Daoy (cell line): ENCODE measurements at places on chromosomes 7 and 10. TPM values are rescaled to one million over a fixed set of nuclear protein-coding genes. Genes with fewer than 3 reads are reported as not detected.

NEUROD6 gene
- not detected in 2 replicates for total RNA-seq

GDF2 gene
- not detected in 2 replicates for total RNA-seq

XRCC2 gene
- 20.9 and 24.6 TPM in 2 replicates for total RNA-seq

H2BK1 gene
- not detected in 2 replicates for total RNA-seq

CACUL1 gene
- 19.9 and 23.8 TPM in 2 replicates for total RNA-seq

DNA sequence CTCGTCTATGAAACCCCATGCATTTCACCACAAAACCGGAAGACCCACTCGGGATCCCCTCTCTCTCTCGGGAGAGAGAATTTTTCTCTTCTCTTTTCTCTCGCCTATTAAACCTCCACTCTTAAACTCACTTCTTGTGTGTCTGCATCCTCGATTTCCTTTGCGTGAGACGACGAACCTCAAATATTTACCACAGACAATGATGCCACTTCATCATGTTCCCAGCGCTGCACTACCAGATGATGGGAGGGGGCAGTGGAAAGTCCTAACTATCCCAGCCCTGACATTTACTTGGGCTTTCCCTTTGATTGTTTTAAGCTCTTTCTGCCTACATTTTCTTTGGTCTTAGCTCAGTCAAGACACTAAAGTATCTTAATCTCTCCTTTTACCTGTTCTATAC lies 906.7 kb downstream of the GRID1 start:
- no peak for DNase-seq

DNA sequence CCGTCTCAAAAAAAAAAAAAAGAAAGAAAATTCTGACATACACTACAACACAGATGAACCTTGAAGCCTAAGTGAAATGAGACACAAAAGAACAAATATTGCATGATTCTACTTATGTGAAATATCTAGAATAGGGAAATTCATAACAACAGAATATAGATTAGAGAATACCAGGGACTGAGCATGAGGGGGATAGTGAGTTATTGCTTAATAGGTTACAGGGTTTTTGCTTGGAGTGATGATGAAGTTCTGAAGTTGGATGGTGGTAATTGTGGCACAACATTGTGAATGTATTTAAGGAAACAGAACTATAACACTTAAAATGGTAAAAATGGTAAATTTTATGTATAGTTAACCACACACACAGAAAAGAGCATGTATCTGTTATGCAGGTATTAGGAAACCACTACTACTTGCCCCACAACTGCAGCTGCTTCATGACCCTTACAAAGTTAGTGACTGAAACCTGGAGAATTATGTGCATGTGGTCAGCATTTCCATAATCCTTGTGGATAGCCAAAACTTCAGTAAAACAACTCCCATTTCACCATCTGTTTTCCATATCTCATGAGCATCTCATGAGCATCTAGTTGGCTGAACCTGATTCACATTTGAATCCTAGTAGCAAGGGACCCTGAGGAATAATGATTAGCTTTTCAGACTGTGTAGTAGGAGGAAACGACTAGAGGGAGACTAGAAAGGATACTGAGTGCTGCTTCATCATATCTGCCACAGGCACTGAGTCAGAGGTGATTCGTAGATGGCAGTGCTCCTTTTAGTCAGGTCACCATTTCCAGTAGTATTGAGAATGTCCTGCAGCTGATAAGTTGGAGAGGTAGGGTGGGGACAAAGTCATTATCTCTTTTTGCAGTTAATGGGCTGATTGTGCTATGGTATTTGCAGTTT lies 26.3 kb downstream of the SAMD8 start:
- peak; percentile 32 for DNase-seq

- DNase-seq = no peak
Measured at GRCh38 chr10:133195096-133195495, 34.9 kb upstream of the UTF1 start.

- DNase-seq = peak; percentile 82
Measured at GRCh38 chr10:1715821-1716220, 21.5 kb downstream of the ADARB2 start.

GRCh38 chr7:134184767-134185166 lies 57.6 kb downstream of the LRGUK start:
- DNase-seq = peak; percentile 60

DNA sequence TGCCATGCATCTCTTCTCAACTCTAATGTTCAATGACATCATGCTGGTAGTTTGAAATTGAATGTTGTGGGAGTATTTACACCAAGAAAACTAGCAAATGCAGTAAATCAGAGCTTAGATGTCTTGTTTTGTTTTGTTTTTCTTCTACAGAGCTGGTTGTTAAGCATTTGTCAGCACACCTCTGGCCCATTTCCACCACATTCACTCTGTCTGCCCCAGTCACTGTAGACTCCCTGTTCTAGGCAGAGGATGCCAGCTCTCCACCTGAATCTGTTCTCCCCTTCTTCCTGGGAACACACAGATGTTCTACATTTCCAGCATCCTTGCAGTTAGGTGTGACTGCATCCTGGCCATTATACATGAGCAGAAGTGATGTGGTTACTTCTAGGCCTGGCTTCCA lies 4.1 kb upstream of the ARHGAP22 start:
- DNase-seq = no peak

- DNase-seq = peak; percentile 55
Measured at GRCh38 chr7:69429911-69430383, 168.3 kb upstream of the AUTS2 start.

GRCh38 chr10:1048349-1048731 lies 579 bp downstream of the IDI1 start:
- no peak for DNase-seq
